ENCODE measurements at places on chromosomes 12 and 14.
A peak's percentile ranks its signal among the peaks of the same experiment; 100 is the strongest.

- no peak for DNase-seq
Measured at GRCh38 chr12:26090836-26091510, 33.9 kb downstream of the BHLHE41 start.

DNA sequence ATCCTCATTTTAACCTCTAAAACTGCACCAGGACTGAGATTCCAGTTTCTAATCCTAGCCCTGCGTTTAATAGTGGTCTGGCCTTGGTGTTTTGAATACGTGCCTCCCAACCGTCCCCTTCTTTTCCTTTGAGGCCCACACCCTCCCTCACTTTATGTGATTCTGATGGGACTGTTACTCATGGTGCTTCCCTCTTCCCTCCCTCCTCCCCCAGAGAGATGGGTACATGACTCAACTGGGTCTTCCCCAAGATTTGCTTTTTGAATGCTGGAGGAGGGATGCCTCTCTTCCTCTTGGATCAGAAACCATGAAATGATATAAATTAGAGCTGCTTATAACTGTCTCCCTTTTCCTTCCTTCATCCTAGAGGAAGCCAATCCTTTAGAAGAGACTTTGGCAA is 8.2 kb upstream of the PPP2R5E start:
- no peak for DNase-seq

DNA sequence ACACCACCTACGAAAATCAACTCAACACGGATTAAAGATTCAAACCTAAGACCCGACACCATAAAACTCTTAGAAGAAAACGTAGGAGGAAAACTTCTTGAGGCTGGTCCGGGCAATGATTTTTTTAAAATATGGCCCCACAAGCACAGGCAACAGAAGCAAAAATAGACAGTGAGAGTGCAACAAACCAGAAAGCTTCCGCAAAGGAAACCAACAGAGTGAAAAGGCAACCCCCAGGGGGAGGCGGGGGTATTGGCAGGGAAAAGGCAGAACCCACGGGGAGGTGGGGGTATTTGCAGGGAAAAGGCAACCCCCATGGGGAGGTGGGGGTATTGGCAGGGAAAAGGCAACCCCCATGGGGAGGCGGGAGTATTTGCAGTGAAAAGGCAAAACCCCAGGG is 20.5 kb upstream of the FBRSL1 start:
- DNase-seq, result no peak

- no peak for DNase-seq
Measured at GRCh38 chr14:51396222-51396815, 156.3 kb downstream of the TMX1 start.

GRCh38 chr14:92413379-92413778 is 90.4 kb downstream of the SLC24A4 start:
- DNase-seq, result no peak

DNA sequence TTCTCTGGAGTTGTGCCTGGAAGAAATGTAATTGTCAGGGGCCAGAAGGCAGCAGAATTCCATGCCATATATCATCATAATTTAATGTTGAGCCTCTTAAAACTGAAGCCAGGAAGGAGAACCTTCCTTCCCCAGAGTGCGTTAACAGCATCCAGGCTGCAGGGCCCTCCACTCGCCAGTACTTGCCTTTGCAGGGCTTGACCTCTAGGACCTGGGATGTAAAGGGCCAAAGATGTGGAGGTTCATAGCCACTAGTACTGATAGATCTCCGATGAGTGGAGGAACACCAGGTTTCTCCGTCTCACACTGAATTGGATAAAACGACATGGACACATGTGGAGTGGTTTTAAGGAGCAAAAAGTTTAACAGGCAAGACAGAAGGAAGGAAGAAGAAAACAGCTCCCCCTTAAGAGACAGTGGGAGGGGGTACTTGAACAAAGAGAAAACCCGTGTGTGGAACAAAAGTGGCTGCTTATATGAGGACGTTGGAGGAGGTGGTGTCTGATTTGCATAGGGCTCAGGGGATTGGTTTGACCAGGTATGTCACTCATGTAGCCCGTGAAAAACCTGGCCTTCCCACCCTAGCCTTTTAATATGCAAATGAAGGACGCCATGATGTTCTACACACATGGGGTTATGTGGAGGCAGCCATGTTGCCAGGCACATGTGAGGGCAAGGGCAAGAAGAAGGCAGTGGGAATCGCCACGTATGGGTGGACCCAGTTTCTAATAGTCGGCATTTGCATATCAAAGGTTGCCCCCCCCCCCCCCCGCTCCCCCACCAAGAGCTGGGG is 38.8 kb upstream of the WSCD2 start:
- DNase-seq, result no peak

- DNase-seq, result no peak
Measured at GRCh38 chr12:94336211-94336925, 123.3 kb downstream of the CEP83 start.

DNA sequence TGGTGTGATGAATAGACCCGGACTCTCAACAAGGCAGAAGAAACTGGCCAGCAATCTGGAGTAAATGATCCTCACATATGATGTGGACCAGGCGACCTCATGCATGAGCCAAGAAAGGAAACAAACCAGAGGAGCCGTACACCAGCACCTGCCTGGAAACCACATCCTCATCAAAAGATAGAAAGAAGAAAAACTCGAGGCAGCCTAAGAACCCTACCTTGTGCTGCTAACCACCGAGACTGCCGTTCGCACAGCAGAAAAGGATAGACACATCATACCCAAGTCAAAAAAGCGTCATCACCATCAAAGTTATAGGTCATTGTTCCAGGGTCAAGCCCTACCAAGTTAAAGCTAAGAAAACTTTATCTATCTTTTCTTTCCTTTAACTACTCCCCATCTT is 66.7 kb downstream of the RESF1 start:
- no peak for DNase-seq

DNA sequence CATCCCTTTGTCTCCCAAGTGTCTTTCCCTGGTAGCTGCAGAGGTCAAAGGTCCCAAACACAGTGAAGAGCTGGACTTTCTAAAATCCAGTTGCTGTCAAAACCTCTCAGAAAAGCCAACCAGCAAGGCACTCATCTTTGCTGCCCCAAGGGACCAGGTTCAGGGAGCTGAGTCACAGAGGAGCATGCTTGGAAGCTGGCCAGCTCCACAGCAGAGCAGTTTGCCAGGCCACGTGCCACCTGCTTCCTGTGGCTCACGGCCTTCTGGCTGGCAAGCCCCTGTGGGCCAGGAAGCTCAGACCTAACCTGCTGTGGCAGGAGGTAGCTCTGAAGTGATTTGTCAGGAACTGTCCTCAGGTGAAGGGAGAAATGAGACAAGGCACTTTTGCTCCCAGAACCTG is 3.6 kb downstream of the ISCU start:
- no peak for DNase-seq

GRCh38 chr12:96352161-96352835 is 47.9 kb downstream of the CDK17 start:
- no peak for DNase-seq

DNA sequence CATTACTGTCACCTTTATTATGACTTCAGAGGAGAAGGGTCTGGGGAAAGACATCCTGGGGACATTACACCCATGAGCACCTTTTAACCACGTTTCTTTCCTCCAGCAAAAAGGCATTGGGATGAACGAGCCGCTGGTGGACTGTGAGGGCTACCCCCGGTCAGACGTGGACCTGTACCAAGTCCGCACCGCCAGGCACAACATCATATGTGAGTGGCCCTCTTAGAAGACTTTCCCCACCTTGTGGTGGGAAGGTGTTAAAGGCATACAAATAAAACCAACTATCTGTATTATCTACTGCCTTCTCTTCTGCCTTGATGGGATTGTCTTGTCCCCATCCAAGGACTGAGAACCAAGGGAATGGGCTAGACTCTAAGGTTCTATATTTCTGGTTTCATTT is 6.0 kb downstream of the PSMD9 start:
- peak; percentile 39 for DNase-seq

DNA sequence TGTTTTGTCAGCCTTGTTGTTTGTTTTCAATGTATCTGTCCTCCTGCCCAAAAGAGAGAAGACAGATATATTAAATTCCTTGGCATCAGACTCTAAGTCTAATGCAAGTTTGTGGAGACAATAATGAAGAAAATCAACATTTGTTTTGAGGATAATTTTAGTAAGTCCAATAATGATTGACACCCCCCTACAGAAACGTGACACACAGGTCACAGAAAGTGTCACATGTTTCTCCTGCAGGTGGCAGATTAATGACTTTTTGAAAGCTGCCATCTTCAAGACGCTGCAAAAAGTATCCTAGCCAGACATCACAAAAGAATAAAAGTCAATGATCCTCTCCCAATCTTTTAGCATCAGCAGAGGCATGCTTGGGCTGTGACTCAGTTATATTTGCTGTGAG is 378.8 kb upstream of the TMPO start:
- no peak for DNase-seq

GRCh38 chr12:45913631-45914030 is 76.7 kb downstream of the SCAF11 start:
- DNase-seq, result no peak

DNA sequence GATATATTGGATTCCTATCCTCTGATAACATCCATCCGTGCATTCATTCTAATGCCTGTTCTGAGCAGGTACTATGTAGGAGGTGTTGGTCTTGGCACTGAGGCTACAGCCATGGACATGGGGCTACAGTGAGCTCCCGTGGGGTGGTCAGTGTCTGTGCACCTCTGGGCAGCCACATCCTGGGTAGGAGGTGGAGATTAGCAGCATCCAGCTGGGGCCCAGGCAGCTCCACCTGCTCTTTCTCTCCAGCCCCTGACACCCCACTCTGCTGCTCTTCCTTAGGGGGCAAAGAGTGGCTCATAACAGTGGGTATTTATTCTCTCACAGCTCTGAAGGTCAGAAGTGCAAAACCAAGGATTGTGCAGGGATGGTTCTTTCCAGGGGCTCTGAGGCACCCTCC is 292.0 kb upstream of the SFSWAP start:
- DNase-seq, result no peak

- DNase-seq, result peak; percentile 24
Measured at GRCh38 chr12:121376754-121377697, 22.9 kb upstream of the RNF34 start.

GRCh38 chr14:98593361-98593761 is 678.6 kb downstream of the BCL11B start:
- no peak for DNase-seq

GRCh38 chr14:29548948-29549370 is 378.7 kb downstream of the PRKD1 start:
- DNase-seq, result peak; percentile 65

DNA sequence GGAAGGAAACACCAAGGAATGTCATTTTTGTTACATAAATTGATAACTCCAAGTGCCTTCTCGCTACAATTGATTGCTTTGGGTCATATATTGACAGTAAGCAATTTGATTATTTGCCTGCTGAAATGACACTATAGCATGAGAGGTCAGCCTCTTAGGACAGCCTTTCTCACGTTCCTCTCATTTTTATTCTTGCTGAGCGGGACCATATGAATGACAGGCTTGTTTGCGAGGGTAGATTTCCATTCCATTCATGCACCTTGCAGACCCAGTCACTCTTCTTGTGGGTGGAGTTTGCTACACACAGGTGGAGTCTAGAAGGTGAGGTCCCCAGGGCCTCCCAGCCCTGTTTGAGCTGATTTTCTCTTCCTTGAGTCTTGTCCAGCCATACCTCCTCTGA is 27.3 kb downstream of the DAAM1 start:
- DNase-seq, result no peak

- no peak for DNase-seq
Measured at GRCh38 chr12:106766393-106766826, 8.1 kb upstream of the RIC8B start.

DNA sequence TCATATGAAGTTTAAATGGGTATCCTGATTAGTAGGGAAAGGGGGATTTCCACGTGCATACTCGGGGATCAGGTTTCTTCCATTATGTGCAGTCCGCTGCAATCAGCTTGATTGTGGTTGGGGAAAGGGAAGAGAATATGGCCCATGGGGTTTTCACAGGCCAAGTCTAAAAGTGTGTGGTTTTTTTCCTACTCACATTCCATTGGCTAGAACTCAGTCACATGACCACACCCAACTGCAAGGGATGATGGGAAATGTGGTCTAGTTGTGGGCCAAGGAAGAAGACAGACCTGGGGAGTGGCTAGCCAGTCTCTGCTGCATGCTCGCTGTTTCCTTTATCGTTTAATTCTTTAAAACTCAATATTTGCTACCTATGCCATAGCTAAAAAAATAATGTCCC is 105.1 kb downstream of the PRIMA1 start:
- peak; percentile 5 for DNase-seq

DNA sequence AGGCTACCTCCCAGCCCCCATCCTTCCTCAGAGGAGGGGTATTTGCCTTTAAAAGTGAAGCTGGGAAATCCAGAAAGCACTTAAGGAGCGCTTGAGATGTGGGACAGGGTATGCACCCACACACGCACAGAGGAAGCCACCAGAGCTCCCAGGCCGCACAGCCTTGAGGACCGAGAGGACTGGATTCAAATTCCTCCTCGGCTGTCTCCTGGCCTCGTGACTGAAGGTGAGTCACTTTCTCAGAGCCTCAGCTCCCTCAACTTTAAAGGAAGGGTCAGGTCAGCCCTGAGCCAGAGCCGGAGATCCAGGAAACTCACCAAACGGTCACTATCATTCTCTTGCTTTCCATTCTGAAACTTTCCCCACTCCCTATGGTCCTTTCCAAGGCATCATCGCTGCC is 37.6 kb downstream of the BCL11B start:
- no peak for DNase-seq

GRCh38 chr12:86435053-86435452 is 178.9 kb upstream of the MGAT4C start:
- no peak for DNase-seq

DNA sequence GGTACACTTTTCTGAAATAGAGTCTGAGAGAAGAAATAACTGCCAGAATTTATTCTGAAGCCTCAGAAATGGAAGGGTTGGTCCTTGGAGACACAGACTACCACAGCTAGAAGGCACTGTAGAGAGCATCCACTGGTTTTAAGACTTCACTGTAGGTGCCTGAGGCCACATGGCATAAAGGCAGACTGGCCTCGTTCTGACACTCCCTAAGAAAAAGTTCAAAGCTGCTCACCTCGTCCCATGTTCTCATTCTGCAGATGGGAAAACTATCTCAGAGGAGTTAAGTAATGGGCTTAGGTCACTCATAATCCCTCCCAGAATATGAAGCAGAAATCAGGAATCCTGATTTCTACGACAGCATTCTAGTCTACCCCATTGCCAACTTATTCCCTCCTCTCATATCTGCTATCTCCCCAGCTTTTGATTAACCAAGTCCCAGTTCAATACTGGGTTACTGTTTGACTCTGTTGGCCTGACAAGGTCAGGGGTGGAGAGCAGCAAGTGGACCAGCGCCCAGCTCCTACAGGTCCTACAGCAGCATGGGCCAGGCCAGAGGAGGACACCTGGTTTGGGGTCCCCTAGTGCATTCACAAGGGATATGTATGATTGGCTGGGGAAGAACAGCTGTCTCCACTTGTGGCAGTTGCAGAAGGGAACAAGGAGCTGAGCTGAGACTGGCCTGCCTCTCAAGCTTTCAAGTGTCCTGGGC is 3.7 kb downstream of the ITGA5 start:
- DNase-seq, result no peak

- no peak for DNase-seq
Measured at GRCh38 chr14:59823179-59823578, 47.4 kb downstream of the RTN1 start.
